NCI-H1694 (cell line): ENCODE measurements at places on chromosomes 2 and 18.

DNA sequence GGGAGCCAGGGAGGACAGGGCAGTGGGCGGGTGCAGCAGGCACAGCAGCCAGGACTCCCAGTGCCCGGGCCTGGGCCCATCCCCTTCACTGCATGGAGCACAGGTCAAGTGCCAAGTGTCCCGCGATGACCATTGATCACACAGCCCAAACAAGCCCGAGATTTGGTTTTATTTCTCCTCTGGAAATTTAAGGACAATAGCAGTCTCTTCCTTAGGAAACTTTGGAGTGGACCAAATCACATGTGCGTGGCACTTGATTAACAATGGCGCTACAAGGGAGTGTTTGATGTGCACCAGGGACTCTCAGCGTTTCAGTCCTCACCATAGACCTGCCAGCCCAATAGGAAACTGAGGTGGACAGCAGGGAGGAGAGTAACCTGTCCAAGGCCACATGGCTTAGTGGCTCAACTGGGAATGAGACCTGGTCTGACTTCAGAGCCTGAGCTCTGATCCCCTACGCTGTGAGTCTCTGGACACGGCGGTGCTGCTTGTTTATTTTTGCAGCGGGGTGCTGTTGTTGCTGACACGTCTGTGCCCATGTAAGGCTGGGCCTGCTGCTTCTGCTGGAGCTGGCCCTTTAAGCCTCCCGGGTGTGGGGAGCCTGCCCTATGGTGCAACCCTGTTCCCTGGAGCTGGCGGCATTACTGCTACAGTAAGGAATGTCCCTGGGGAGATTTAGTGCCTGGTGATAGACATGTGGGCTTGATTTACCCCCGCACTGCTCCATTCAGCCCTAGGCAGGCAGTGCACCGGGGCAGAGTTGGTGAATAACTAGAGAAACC is 194.2 kb downstream of the INHBB start:
- no peak for DNase-seq

DNA sequence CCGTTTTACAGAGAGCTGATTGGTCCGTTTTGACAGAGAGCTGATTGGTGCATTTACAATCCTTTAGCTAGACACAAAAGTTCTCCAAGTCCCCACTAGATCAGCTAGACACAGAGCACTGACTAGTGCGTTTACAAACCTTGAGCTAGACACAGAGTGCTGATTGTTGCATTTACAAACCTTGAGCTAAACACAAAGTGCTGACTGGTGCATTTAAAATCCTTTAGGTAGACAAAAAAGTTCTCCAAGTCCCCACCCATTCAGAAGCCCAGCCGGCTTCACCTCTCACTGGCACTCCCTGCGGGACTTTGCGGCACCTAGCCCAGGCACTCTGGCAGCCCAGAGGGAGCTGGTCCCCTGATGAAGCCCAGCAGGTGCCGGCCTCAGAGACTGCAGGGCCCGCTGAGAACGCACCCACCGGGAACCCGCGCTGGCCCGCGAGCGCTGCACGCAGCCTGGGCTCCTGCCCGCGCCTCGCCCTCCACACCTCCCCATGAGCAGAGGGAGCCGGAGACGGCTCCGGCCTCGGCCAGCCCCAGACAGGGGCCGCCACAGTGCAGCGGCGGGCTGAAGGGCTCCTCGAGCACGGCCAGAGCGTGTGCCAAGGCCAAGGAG is 508.1 kb upstream of the CHAC2 start:
- no peak for DNase-seq

DNA sequence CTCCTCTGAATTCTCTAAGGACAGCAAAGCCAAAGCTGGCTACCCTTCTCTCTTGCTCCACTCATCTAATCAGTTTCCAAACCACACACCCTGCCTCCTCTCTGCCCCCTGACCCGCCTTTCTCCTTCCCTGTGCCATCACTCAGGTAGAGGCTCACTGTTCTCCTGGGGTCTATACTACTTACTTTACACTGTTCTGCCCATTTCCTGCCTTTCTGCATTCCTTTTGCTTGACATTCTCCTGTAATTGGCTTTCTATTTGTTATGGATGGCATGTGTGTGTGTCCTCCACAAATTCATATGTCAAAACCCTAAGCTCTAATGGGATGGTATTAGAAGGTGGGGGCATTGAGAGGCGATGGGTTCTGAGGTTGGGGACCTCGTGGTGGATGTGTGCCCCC is 675.2 kb upstream of the ID2 start:
- no peak for DNase-seq

GRCh38 chr2:1277634-1278033 is 135.6 kb upstream of the TPO start:
- no peak for DNase-seq

- DNase-seq = no peak
Observed at GRCh38 chr2:238305092-238305862, 15.0 kb upstream of the TRAF3IP1 start.

- no peak for DNase-seq
Observed at GRCh38 chr2:143329288-143329687, 200.1 kb downstream of the ARHGAP15 start.

DNA sequence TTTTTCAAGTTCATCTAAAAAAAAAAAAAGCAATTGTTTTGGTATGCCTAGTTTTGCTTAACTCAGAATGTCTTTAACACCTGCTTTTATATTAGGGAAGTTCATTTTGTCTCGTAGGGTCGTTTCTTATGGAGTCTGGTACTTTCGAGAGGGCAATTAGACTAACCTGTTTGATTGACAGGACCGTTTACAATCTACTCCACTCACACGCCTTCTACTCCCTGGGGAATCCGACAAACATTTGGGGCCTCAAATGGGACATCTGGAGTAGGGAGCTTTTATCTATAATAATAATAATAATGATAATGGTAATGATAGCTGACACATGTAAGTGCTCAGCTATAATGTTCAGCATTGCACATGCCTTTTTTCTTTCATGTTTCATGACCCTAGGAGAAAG is 261.6 kb upstream of the RASGRP3 start:
- DNase-seq = no peak

DNA sequence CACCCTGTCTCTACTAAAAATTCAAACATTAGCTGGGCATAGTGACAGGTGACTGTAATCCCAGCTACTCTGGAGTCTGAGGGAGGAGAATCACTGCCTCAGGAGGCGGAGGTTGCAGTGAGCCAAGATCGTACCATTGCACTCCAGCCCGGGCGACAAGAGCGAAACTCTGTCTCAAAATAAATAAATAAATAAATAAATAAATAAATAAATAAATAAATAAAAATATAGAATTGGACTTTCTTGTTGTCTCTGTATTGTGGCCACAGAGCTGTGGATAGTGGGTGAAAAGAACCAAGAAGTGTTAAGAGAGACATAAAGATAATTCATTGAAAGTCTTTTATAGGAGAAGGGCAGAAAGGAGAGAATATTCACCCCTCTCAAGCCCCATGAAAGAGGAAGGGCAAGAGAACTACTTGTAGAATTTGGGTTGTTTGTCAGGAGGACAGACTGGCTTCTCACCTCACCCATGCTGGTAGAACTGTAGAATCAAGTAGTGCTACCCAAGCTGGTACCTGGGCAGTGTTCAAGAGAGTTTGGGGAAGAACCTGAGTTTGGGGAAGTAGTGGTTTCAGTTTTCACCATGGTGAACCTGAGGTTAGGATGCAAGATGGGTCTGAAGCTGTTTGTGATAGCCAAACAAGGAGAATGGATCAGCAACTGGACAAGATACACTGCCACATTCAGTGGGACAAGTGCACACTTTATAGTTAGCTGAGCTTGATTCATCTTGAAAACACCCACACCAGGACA is 256.5 kb downstream of the CD226 start:
- no peak for DNase-seq

GRCh38 chr18:24915547-24915946 is 436.4 kb downstream of the ZNF521 start:
- no peak for DNase-seq

DNA sequence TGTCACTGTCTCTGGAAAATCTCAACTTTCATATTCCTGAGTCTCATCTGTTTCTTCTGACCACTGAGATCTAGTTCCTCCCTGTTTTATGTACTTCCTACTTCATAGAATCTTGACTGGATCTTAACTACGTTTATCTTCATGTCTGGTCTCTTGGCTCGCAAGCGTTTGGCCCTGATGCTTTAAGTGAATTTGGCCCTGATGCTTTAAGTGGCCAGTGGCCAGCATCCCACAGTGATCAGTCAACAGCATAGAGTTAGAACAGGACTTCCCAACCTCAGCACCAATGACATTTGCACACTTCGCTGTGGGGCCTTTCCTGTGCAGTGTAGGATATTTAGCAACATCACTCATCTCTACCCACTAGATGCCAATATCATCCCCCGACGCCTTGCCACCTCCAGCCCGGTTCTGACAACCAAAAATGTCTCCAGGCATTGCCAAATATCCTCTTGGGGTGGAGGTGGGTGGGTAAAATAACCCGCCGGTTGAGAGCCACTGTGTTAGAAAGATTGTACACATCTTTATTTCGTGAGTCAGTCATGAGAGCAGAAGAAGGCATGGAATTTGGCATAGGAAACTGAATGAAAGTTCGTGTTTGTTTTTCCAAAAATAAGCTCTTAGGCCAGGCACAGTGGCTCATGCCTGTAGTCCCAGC is 12.2 kb downstream of the TM4SF20 start:
- no peak for DNase-seq

DNA sequence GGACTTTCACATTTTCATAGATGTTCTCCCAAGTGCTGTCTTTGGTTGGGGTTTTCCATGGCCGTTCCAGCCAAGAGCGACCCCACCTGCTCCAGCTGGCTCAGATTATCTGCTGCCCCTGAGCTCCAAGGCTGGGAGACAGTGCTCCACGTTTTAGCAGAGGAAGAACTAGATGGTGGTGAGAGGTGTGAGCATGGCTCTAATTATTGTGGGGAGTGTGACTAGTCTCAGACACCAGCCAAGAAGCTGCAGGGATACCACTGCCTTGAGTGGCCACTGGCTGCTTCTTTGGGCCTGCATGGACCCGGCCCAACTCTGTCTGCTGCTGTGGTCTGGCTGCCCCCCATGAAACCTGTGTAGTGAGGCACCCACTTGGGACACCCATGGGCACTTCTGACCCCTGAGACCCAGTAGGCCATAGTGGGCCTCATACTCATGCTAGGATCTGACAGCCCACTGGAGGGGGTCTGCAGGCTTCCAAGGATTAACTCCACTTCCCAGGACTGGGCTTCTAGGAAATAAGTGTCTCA is 2.8 kb upstream of the NCL start:
- no peak for DNase-seq

DNA sequence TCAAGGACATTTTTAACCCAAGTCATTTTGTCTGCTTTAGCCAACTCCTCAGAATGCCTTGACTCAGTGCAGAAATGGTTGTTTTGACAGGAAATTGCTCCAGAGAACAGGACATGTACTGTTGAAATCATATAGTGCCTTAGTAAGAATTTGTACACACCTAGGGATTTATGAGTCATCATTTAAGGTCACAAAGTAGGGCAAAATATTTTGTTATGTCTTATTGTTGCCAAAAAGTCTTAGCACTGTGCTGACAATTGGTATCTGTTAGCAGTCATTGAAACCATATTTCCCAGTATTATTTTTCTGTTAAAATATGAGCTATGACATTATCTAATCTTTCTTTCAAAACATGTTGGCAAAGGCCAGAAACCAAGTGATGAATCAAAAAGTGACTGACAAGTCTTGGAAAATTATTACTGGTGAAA is 104.5 kb downstream of the OSBPL6 start:
- no peak for DNase-seq

DNA sequence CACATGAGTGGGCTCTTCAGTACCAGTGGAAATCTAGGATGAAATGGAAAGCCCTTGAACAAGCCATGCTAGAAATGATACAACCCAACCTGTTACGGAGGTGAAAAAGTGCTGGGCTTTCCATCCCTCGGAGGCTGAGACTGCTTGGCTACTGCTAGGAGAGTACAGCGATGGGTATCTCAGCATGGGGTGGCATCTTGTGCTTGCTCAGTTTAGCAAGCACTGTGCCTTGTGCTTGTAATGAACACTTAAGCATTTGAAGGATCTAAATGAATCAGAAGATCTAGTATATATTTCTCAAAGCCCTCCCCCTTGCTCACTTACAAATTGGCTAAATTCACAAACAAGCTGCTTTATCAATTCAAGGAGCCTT is 44.3 kb upstream of the EHBP1 start:
- no peak for DNase-seq

- DNase-seq = no peak
Observed at GRCh38 chr2:28054916-28055315, 164.4 kb downstream of the BABAM2 start.

GRCh38 chr2:6958616-6959235 is 41.5 kb downstream of the RNF144A start:
- no peak for DNase-seq

DNA sequence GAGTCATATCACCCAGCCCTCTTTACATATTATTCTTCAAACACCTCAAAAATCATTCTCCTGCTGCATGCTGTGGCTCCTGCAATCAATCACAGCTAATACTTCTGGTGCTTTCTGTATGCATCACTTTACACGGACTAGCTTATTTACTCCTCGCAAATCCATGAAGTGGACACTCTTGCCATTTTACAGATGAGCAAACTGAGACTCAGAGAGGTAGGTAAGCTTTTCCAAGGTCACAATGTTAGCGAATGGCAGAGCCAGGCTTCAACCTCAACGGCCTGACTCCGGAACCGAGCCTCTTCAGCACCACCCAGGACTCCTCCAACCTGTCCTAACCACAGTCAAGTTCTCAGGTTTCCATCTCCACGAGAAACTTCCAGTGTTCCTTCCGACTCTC is 36.8 kb downstream of the TCF4 start:
- no peak for DNase-seq

GRCh38 chr2:18432999-18433398 is 127.5 kb downstream of the RDH14 start:
- DNase-seq = no peak

DNA sequence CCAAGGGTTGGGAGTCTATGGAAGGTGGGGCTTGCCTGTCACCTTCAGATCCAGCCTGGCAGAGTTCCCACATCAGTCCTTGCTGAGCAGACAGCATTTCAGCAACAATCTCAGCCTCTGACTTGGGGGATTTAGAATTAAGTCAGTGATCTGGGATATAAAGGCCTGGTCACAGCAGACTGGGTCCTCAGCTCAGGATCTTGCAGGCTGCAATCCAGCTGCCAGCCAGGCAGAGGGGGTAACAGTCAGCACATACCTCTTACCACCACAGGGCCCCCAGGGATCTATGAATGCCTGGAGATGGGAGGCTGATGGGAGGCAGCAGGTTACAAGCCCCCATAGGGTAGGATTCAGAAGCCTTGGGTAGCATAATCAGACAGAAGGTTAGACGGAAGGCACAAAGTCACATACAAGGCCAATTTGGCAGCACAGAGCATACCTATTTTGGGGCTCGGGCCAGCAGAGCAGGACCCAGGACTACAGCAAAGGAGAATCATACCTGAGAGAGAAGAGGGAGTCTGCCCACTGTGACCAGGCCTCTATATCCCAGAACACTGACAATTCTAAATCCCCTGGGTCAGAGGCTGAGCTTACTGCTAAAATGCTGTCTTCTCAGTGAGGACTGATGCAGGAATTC is 163.5 kb downstream of the MTCL1 start:
- no peak for DNase-seq

- no peak for DNase-seq
Observed at GRCh38 chr2:133315280-133315679, 253.0 kb downstream of the NCKAP5 start.

- DNase-seq = no peak
Observed at GRCh38 chr2:174322746-174323145, 12.0 kb upstream of the SP9 start.

DNA sequence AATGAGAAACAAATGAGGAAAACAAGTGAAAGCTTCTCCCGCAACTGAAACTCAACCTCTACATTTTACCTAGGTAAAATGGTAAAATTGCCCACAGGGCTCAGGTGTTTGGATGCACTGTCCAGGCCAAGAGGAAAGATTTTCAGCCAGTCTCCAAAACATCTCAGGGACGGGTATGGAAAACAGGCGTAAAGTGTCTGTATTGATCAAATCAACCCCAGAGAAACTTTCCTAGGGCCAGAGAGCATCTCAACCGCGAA is 361 bp upstream of the HAT1 start:
- no peak for DNase-seq
